ENCODE measurements at places on chromosomes 11 and 22. TPM values are rescaled to one million over a fixed set of nuclear protein-coding genes. Genes with fewer than 3 reads are reported as not detected.

The LIMK2 gene
- total RNA-seq, result 12.6 TPM

The NAALADL1 gene
- 3.8 TPM for total RNA-seq

The API5 gene
- total RNA-seq, result 54.0 TPM

The SHANK3 gene
- total RNA-seq, result 5.0 TPM

The HIC2 gene
- total RNA-seq, result 2.3 TPM

The RELT gene
- total RNA-seq, result 36.0 TPM

The PLEKHB1 gene
- total RNA-seq, result 6.1 TPM

The SCGB1D2 gene
- 2.2 TPM for total RNA-seq

The SLC17A6 gene
- total RNA-seq, result not detected

DNA sequence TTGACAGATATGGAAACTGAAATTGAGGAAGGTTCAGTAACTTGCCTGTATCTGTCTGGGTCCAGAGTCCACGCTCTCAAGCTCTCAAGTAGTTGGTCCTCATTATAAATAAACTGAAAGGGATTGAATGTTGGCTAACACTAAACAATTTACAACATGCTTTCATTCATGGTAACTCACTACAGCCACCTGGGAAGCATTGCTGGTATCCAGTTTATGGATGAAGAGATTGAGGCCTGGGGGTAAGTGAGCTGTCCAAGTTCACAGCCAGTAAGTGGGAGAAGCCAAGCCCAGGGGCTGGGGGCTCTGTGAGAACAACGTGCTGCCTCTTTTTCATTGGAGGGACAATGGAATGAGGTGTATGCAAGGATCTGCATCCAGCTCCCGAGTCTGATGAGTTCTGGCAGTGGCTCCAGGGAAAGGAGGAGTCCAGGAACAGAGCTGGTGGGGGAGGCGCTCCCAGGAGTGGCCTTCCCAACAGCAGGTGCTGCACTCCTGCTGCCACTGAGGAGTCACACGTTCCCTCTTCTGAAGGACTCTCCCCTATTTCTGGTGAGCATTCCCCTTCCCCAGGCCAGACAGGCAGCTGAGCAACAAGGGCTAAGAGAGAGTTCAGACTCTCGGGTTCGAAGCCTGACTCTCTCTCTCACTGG, 175.8 kb downstream of the CSNK2A3 start:
- no peak overlapping the region for H3K4me3 ChIP-seq
- H3K36me3 ChIP-seq, result no peaks in the 10 kb centered on the region
- no peaks in the 10 kb centered on the region for H3K27me3 ChIP-seq
- peaks cover 12% of the 10 kb centered on the region for H3K4me1 ChIP-seq
- no peak overlapping the region for H3K27ac ChIP-seq

DNA sequence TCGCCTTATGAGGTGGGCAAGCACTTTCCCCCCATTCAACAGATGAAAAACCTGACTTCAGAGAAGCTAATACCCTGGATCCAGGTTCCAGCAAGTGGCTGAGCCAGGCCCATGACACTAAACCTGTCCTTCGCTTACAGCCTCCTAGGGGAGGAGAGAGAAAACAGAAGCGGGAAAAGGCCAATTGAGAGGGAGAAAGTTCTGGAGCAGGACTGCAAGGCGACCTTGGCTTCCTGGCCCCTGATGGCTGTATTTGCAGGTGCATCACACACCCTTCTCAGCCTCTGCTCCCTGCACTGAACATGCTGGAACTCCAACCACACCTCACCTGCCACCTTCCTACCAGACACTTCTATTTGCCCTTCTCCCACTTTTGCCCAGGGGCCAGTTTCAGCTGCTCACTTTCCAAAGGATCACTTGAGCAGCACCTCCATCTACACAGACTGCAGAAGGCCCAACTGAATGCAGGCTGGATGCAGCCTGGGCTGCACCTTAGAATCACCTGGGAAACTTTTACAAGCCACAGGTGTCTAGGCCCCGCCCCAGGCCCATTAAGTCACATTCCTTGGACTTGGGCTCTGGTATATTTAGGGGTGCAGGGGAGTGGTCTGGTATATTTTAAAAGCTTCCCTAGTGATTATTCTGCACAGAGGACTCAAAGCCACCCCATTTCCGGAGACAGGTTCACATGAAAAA, 14.3 kb upstream of the ADA2 start:
- no peak for DNase-seq
- H3K27ac ChIP-seq, result no peak overlapping the region
- no peaks in the 10 kb centered on the region for H3K36me3 ChIP-seq
- no peak overlapping the region for H3K4me3 ChIP-seq
- no peaks in the 10 kb centered on the region for H3K4me1 ChIP-seq
- no peaks in the 10 kb centered on the region for H3K27me3 ChIP-seq

- peaks cover 36% of the 10 kb centered on the region for H3K27me3 ChIP-seq
- no peaks in the 10 kb centered on the region for H3K4me1 ChIP-seq
- no peak overlapping the region for H3K4me3 ChIP-seq
Observed at GRCh38 chr11:64485074-64485473, 105.9 kb upstream of the SLC22A12 start.

GRCh38 chr22:39718921-39719475, 148.4 kb downstream of the CACNA1I start:
- H3K36me3 ChIP-seq, result no peaks in the 10 kb centered on the region
- H3K27me3 ChIP-seq, result no peaks in the 10 kb centered on the region
- no peak overlapping the region for H3K4me3 ChIP-seq
- H3K4me1 ChIP-seq, result no peaks in the 10 kb centered on the region

GRCh38 chr11:71202598-71202944, 49.8 kb downstream of the SHANK2 start:
- no peak overlapping the region for H3K27ac ChIP-seq
- H3K4me3 ChIP-seq, result no peak overlapping the region
- no peaks in the 10 kb centered on the region for H3K27me3 ChIP-seq
- no peaks in the 10 kb centered on the region for H3K4me1 ChIP-seq
- H3K36me3 ChIP-seq, result no peaks in the 10 kb centered on the region

DNA sequence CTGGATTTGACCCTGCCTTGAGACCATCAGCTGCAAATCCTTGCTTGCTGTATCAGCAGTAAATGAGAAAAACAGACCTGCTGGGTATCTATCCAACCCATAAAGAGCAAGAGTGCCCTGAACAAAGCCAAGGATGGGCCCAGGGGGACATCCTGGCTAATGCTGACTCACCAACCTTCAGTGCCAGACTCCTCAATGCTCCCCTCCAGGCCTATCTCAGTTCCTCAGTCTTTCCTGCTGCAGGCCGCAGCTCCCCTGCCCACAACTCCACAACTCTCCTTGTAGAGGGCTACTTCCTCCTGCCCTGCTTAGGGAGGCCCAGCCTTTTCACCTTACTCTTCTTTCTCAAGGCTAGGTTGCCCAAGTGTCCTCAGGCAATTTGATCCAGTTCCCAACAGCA, 2.6 kb downstream of the LAMTOR1 start:
- peak overlapping the region; percentile 94 for H3K27ac ChIP-seq
- no peak for DNase-seq
- peaks cover 34% of the 10 kb centered on the region for H3K36me3 ChIP-seq
- H3K27me3 ChIP-seq, result no peaks in the 10 kb centered on the region

- H3K4me1 ChIP-seq, result peaks cover 4% of the 10 kb centered on the region
- H3K27me3 ChIP-seq, result no peaks in the 10 kb centered on the region
- no peaks in the 10 kb centered on the region for H3K36me3 ChIP-seq
- DNase-seq, result no peak
- no peak overlapping the region for H3K4me3 ChIP-seq
Observed at GRCh38 chr11:78796956-78797355, 222.3 kb upstream of the NARS2 start.

GRCh38 chr11:26286472-26287066, 45.4 kb upstream of the ANO3 start:
- no peak overlapping the region for H3K4me3 ChIP-seq
- no peaks in the 10 kb centered on the region for H3K4me1 ChIP-seq
- H3K27me3 ChIP-seq, result no peaks in the 10 kb centered on the region
- DNase-seq, result no peak
- H3K36me3 ChIP-seq, result no peaks in the 10 kb centered on the region
- no peak overlapping the region for H3K27ac ChIP-seq

DNA sequence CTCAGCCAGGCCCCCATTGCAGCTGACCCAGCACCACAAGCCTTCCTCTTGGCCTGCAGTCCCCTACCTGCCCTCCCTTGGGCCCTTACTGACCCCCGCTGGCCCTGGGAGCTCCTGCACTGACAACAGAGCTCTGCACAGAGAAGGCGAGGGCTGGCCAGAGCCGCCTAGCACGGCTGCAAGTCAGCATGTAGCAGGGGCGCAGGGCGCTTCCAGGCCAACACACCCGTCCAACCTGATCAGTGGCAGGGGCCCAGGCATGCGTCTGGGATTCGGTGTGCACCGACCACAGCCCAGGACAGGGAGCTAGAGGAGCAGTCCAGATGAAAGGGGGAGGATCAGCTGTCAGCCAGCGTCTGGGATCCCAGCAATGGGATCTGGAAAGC, 7.6 kb downstream of the WNT7B start:
- H3K36me3 ChIP-seq, result no peaks in the 10 kb centered on the region
- no peak overlapping the region for H3K27ac ChIP-seq
- no peak overlapping the region for H3K4me3 ChIP-seq
- H3K4me1 ChIP-seq, result peaks cover 12% of the 10 kb centered on the region

- no peak overlapping the region for H3K27ac ChIP-seq
- H3K4me3 ChIP-seq, result peak overlapping the region; percentile 64
- H3K4me1 ChIP-seq, result no peaks in the 10 kb centered on the region
- peaks cover 26% of the 10 kb centered on the region for H3K27me3 ChIP-seq
Observed at GRCh38 chr11:14645015-14645912, 1.7 kb downstream of the PDE3B start.

- peak; percentile 68 for DNase-seq
- peaks cover 15% of the 10 kb centered on the region for H3K36me3 ChIP-seq
- peak within 1 kb of the TSS; percentile 76 for H3K4me3 ChIP-seq
Observed at GRCh38 chr11:67303132-67303834, at the start of gene SSH3. SSH3 (plus strand) TSS chr11:67303530; CDS start chr11:67303626, 96 bp downstream.

All from gastrocnemius medialis (tissue), 4 donors.